CD4-positive, alpha-beta T cell treated with Interleukin-17A for 4 hours (primary cell): ENCODE measurements at places on chromosomes 7 and 10.

- no peak for DNase-seq
Measured at GRCh38 chr10:43350156-43350555, 21.3 kb upstream of the FXYD4 start.

GRCh38 chr7:128021366-128021765, 9.9 kb downstream of the LRRC4 start:
- DNase-seq, result no peak

GRCh38 chr10:49115796-49116508, 630 bp upstream of the VSTM4 start:
- no peak for DNase-seq

DNA sequence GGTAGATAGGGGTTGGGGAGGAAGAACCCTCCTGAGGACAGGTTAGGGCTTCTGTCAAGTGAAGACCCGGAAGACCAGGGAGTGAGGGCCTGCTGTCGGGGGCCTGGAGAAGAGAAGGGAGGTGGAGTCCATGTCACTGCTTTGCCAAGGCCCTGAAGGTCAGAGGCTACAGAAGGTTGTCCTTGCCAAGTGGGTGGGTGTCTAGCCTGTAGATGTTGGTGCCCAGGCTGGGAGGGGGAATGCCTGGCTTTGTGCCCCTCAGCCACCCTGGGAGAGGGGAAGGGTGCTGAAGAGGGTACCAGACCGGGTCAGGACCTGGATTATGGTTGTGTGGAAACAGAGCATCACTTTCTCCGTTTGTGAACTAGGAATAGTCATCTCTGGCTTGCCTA, 67.2 kb upstream of the AQP1 start:
- no peak for DNase-seq

DNA sequence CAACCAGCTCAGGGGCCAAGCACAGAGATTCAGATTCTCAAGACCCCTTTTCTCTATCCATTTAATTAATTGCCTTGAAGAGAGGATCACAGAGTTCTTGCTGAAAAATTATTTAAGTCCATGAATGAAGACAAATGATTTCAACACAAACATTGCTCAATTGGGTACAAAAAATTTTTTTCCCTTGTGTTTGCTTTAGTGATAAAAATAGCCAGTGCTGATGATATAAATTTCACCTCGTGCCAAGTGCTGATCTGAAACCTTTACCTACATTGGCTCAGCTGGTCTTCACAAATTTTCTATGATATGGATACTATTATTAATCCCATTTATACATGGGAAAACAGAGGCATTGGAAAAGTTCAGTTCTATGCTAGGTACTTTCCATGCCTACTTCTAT, 377.1 kb downstream of the NRG3 start:
- no peak for DNase-seq

GRCh38 chr7:17530741-17531421, 232.4 kb downstream of the AHR start:
- no peak for DNase-seq

DNA sequence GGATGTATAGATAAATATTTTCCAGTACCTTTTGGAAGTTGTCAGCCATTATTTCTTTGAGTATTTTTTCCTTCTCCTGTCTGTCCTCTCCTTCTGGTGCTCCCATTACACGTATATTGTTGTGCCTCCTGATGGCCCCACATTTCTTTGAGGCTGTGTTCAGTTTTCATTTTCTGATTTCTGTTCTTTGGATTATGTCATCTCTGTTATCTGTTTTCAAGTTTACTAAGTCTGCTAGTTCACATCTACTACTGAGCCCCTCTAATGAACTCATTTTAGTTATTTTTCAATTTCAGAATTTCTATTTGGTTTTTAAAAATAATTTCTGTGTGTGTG, 16.3 kb downstream of the RBM33 start:
- DNase-seq, result no peak

- DNase-seq, result no peak
Measured at GRCh38 chr7:71630516-71630915, 498.6 kb downstream of the GALNT17 start.

- no peak for DNase-seq
Measured at GRCh38 chr7:25770670-25771069, 381.3 kb upstream of the NFE2L3 start.

- DNase-seq, result no peak
Measured at GRCh38 chr7:17369691-17370426, 71.4 kb downstream of the AHR start.

GRCh38 chr7:11726001-11726793, 105.8 kb downstream of the THSD7A start:
- DNase-seq, result no peak

DNA sequence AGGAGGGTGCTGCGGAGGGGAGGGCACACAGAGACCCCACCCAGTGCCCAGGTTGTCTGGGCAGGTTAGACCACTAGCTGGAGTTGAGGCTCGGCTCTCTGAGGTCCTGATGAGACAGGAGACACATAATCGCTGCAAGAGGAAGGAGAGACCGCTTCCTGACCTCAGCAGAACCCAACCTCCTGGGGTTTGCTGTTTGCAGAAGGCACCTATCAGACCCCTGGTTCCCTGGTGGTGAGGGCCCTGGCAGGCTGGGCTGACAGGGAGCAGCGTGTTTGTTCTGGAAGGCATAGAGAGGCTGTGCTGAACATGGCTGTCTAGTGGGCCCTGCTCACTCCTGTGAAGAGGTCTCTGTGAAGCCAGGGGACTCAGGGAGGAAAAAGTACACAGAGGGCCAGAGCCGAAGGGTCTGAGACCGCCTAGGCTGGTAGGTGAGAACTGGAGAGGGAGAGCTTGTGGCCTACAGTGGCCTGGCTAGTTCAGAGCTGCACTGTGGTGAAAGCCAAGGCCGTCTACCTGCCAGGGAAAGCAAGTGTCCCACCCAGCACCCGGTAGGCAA, 39.4 kb upstream of the NPFFR1 start:
- no peak for DNase-seq

- DNase-seq, result no peak
Measured at GRCh38 chr7:5283421-5284303, 919 bp downstream of the SLC29A4 start.

GRCh38 chr7:36227223-36227622, 74.2 kb downstream of the EEPD1 start:
- DNase-seq, result no peak
